ENCODE measurements at places on chromosomes 5 and 9.

DNA sequence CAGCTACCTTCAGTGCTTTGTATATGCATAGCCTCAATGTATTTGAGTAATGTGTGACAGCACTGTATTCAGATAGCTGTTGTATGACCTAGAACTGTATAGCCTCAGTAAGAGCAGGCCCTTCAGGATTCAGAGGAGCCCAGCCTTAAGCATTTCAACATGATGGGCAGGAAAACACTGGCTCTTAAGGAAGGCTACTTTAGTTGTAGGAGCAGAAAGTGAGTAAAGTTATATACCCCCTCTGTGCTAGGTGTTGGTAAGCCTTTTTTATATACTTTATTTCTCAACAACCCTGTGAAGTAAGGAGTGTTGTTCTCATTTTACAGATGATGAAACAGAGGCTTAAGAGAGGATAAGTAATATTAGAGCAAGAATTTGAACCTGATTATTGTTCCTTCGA, 1.5 kb upstream of the GPR21 start:
- DNase-seq: no peak

GRCh38 chr9:81665322-81665871, 23.9 kb downstream of the TLE1 start:
- DNase-seq: no peak

GRCh38 chr5:131167615-131168014, 2.6 kb upstream of the HINT1 start:
- DNase-seq: no peak

- no peak for DNase-seq
These were observed 75.0 kb upstream of the FCN1 start for GRCh38 chr9:134992755-134993124.

GRCh38 chr5:123364441-123365155, 58.6 kb downstream of the CEP120 start:
- no peak for DNase-seq

DNA sequence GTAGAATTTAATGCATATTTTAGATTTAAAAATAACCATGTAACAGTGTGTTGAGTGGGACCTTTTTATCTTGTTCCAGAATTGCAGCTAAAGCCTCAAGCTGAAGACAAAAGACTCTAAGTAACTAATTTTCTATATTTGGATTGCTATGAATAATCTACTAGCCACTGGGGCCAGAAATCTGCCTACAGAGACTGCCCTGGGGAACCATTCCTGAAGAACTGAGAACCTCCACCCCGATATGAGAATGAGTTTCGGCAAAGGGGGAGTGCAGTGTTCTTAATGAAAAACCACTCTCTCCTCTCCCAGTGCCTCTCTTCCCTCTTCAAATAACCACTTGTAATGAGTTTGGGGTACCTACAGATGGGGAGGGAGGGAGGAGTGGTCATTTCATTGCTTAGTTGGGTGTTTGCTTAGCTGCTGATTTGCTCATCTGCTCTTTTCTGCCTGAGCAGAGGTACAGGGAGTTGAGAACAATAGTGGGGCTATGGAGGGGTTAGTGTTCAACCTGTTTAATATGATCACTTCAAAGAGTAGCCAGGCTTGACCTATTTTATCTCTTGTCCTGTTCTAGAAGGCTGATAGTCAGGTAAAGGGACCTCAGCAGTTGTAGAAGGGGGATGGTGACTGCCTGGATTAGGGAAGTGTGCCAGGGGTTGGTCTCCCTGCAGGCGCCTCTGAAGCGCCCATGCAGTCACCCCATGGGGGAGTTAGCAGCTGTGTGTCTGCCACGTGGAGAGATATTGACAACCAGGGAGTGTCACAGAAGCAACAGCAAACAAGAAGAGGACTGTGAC, 47.7 kb downstream of the ATG10 start:
- no peak for DNase-seq

DNA sequence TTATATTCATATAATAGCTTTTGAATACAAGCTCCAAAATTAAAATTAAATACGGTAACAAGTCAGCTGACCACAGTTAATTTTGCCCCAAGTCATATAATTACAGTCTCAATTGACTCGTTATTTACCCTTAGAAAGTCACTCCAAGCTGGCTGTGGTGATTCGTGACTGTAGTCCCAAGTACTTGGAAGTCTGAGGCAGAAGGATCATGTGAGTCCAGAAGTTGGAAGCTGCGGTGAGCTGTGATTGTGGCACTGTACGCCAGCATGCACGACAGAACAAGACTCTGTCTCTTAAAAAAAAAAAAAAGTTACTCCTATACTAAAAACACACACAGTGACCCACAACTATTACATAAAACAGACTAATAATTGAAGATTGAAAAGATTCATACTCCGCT, 31.6 kb upstream of the DTWD2 start:
- DNase-seq: no peak

- no peak for DNase-seq
These were observed 607.6 kb downstream of the EBF1 start for GRCh38 chr5:158492136-158492535.

GRCh38 chr5:115579216-115579615, 23.1 kb downstream of the TICAM2 start:
- no peak for DNase-seq

GRCh38 chr9:6838158-6838557, 80.4 kb downstream of the KDM4C start:
- no peak for DNase-seq

- peak; percentile 20 for DNase-seq
These were observed 90.6 kb downstream of the ANXA2R start for GRCh38 chr5:42949348-42950115.

DNA sequence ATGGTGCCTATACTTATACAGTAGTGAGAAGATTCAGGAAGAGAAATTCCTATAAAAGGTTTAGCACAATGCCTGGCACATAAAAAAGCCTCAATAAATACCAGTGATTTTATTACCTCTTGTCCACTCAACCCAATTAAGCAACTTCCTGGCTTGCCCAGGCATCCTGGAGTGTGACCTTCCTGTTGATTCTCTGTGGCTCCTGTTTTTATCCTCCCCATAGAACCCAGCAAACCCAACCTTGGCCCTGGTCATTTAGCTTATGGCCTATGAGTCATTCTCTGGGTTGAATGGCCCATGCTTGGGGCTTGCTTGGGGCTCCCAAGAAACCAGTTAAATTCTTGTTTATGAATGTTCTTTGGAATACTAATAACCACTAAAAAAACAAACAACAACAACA, 21.4 kb upstream of the SPARC start:
- DNase-seq: no peak

- DNase-seq: no peak
These were observed 95.0 kb downstream of the CFAP90 start for GRCh38 chr5:7755958-7756357.

DNA sequence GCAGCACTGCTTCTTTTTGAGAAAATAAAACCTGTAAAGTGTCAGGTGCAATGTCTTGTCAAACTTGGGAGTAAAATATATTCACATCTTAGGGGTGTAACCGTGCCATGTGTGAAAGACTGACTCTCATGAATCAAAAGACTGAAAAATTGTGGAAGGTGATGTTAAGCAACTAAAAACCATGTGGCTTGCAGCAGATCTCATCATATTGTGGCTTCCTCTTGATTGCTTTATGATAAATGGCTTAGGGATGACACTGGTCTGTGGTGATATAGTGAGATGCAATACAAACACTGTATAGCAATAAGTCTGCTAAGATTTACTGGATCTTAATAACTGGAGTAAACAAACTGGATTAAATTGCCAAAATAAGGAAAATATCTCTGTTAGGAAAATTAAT, 321.6 kb downstream of the EDIL3 start:
- no peak for DNase-seq

DNA sequence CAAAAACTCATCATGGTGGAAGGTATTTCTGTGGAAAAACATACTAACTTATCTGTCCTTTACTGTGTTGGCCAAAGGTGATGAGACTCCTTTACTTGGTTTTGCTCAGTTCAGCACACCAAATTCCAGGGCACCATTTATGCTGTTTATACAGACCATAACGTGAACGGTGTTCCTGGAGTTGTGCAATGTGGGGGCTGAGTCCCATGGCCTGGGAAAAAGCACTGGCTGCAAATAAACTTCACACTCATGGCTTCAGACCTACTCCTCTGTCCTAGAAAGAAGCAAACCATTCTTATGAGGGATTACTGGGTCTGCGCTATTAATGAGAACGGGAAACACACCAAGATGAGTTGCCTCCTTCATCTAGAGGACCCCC, 10.4 kb downstream of the FREM1 start:
- no peak for DNase-seq

DNA sequence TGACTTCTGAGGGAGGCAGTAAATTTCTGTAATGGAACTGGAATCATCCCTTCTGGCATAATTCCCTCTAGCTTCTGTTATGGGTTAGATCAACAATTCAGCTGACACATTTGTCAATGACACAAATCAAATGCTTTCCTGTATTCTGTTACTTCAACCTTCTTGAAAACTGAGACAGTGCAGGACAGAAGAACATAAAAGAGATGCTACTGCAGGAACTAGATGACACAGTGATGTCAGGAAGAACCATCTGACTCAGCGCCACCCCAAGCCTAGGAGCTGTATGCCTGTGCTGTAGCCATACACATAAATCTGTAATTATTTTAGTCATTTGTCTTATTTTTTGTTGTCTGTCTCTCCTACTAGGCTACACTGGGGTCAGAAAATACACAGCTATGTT, 18.2 kb upstream of the CEP120 start:
- DNase-seq: no peak

GRCh38 chr9:91678807-91679580, 255.4 kb upstream of the NFIL3 start:
- DNase-seq: no peak

GRCh38 chr9:101445353-101446029, 9.9 kb upstream of the ALDOB start:
- DNase-seq: no peak

DNA sequence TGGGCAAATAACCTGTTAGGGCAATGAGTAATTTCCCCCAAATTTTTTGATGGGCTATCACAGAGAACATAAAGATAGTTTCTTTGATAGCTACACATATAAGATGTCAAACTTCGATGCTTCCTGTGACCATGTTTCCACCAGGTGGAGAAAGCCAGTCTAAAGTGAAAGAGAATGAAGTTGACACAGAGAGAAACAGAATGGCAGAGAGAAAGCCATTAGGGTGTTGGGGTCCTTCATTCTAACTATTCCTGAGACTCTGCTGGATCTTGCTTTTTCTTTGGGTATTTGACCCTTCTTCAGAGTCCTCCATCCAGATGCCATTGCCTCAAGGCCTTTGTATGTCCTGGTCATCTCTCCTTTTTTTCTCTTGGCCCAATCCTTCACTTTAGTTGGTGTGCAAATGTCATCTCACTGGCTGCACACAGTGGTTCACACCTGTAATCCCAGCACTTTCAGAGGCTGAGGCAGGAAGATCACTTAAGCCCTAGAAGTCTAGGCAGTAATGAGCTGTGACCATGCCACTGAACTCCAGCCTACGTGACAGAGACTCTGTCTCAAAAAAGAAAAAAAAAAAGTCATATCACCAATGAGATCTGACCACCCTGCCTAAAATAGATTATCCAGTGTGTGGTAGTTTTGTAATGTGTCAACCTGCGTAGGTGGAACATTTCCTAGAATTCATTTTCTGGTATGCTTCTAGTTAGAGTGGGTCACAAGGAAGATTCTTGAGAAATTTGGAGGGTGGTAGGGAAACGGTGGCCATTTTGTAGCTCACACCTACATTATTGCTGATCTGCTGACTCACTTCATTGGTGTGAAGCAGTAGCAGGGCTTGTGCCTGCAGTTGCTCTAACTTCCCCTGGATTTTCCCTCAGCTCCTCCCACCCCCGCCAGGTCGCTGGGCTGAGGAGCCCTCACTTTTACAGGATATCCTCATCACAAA, 20.8 kb upstream of the KIF2A start:
- no peak for DNase-seq

GRCh38 chr9:136667214-136667939, 4.7 kb downstream of the EGFL7 start:
- no peak for DNase-seq

DNA sequence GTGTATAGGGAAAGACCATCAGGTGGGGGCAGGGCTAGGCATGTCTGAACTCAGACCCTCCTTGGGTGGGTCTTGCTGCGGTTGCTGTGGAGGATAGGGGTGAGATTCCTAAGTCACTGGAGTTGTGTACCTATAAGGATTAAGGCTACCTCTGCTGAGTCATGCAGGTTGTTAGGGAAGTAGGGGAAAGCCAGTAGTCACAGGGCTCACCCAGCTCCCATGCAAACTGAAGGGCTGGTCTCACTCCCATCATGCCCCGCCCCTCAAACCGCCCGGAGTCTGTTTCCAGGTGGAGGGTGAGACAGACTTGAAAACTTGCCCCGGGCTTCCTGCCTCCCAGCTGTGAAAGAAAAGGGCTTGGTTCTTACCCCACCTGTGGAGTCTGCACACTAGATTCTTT, 161.8 kb downstream of the CAVIN4 start:
- no peak for DNase-seq

DNA sequence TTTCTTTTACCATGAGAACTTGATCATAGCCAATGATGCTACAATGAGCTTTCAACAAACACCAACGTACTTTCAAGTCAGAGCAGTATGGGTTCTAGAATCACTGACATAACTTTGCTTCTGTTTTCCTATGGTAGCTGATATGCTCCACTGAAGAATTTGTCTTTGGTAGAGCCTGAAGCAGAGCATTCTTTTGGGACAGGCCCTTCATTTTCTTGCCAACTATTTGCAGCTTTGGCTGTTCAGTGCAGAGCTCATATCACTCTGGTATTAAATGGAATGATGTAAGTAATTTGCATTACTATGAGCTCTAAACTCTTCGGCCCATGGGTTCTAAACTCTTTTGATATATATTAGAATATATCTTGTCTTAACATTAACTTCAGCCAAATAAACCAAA, 51.8 kb upstream of the APC start:
- DNase-seq: no peak

GRCh38 chr9:131845305-131846298, 105.7 kb upstream of the RAPGEF1 start:
- DNase-seq: no peak

GRCh38 chr5:98416541-98416940, 356.9 kb upstream of the RGMB start:
- DNase-seq: no peak

GRCh38 chr9:26326563-26326962, 566.0 kb downstream of the CAAP1 start:
- peak; percentile 66 for DNase-seq

- DNase-seq: no peak
These were observed 147.4 kb downstream of the ESM1 start for GRCh38 chr5:54837981-54838380.

- no peak for DNase-seq
These were observed 33.7 kb downstream of the AP3S1 start for GRCh38 chr5:115875447-115875846.

GRCh38 chr5:148884339-148885020, 58.1 kb downstream of the ADRB2 start:
- DNase-seq: no peak

- no peak for DNase-seq
These were observed 102.5 kb upstream of the GABRP start for GRCh38 chr5:170681013-170681433.

Data from HS-5 (cell line).